Ammon's horn (tissue), 1 donor: ENCODE measurements at places on chromosomes 6 and 20.

GRCh38 chr20:49749625-49750024, 35.9 kb upstream of the B4GALT5 start:
- no peak for DNase-seq

DNA sequence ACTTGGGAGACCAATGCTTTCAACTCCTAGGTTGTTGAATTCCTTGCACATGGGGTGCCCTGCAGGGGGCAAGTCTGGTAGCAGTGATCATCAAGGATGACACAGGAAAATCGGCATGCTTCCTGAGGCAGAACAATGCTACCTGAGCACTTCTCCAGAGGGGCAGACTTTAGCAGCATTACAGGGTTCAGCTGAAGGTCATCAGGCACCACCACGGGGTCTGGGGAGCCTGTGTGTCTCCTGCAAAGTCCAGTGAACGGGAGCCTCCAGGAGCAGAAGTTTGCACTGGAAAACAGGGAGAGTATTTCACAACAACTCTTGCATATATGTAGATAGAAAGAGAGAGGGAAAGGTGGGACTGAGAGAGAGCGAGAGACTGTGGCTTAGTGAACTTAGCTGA, 10.2 kb downstream of the VSX1 start:
- no peak for DNase-seq

DNA sequence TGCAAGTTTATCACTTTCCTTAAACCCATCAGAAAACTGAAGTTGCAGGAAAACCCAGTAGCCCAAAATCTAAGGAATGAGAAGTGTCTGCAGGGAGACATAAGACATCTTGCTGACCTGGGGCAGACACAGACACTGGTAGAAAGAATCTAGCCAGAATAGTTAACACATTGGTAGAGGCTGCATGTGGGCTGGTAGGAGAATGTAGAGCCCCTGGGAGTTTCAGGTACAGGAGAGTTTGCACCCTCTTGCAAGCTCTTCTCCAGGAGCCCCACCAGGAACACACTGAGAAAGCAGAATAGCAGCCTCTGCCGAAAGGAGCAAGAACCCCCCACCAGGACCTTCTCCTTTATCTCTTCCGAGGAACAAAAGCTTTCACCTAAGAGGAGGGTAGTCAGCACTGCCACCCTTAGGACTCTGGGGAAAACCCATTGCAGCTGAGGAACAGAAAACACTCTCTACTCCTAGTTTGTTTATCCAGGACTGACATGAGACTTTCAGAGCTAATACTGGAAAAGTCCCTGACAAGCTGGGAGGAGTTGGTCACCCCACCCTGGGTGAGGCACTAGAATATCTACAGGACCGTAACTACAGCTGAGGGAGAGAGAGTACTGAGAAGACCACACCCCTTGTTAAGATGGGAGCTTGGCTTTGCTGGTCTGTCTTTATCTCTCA, 10.5 kb upstream of the OGFRL1 start:
- DNase-seq, result no peak

DNA sequence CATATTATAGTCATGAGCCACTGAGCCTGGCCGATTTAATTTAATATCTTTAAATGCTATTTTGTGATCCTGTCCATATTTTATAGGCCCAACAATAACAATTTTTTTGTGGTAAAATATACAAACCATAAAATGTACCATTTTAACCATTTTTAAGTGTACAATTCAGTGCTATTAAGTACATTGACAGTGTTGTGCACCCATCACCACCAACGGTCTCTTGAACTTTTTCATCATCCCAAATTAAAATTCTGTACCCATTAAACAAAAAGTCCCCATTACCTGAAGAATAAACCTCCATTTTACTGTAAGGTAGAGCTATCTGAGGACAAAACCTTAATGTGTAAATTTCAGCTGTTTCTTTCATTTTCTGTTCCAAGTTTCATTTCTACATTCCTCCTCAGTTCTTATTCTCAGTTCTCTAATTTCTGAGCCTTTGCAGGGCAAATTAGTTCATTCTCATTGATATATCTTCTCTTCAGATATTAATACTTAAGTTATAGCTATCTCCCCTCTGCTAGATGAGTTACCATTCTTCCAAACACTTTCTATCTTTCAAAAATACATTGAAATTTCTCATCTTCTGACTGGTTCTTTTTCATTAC, 10.3 kb downstream of the MTO1 start:
- DNase-seq, result no peak

- DNase-seq, result no peak
Observed at GRCh38 chr6:163201855-163202254, 212.7 kb upstream of the QKI start.

GRCh38 chr6:93196406-93196970, 222.9 kb downstream of the EPHA7 start:
- peak; percentile 16 for DNase-seq

DNA sequence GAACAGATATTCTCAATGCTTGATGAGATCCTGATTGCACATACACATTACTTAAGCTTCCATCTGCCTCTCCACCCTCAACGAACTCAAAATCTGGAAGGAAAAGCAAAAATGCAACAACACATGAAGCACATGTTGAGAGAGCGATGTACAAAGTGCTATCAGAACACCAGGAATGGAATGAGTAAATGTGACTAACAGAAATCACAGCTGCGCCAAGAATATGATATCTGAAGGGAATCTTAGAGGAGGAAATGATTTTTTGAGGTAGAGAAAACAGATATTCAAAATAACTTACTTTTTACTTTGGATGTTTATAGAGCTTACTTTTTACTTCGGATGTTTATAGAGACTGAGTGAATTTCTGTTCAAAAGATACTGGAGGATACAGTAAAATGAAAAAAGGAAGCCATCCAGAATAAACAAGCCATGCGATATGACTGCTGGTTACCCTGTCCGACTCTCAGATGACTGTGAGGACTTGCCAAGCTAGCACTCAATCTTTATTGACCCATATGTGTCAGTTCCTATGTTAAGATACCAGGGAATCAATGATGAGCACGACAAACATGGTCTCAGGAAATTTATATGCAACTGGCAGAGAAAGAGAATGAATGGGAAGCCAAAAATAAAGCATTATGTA, 102.0 kb downstream of the SMLR1 start:
- DNase-seq, result peak; percentile 56

DNA sequence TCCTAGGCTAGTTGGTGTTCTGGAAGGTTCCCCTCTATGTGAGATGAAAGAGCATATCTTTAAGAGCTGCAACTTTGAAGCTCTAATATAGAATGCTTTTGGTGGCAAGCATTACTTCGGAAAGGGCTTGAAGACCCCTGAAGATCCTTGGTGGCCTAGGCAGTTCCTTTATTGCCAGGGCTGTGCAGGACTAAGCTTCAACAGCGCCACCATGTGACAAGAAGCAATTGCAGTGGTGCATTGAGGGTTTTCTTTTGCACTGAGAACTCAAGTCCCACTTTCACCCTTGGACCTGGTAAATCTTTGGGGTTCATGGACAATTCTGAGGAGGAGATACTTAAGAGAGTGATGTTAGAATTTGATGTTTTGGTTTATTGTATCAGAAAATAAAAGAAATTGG, 237.4 kb upstream of the GMDS start:
- DNase-seq, result no peak

GRCh38 chr6:17476511-17476910, 83.1 kb downstream of the CAP2 start:
- DNase-seq, result no peak

- DNase-seq, result no peak
Observed at GRCh38 chr6:169774347-169774746, 22.9 kb downstream of the ERMARD start.

DNA sequence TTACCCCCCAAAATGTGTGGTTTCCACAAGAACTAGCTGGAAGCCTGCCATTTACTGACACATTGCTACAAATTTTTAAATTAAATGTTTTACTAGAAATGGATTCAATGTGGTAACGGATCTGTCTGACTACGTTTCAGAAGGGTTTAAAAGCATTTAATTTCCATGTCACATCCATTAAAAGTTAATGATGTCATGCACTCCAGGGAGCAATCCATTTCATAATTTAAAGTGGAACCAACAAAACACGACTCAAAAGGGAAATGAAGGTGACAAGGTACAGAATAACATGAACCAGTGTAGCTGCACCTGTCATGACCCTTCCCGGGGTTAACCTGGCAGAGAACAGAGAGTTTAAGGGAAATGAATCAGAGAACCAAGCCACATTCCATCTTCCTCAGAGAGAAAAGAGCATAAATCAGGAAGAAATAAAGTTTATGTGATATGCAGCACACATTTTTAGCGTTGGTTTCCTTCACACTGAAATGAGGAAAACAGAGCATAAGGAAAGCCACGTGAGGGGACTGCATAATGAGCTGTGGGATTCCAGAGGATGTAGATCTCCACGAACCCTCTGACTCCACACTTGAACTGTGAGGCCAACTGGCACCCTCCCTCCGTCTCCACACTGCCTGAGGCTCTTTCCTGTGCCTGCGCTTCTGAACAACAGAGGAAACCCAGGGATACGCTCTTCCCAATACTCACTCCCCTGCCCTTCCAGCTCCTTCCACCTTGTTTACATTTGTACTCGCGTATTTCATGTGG, 170.3 kb upstream of the AHI1 start:
- peak; percentile 18 for DNase-seq

GRCh38 chr6:6694825-6695624, 106.5 kb downstream of the LY86 start:
- DNase-seq, result no peak

GRCh38 chr6:156700440-156701057, 76.6 kb upstream of the ARID1B start:
- no peak for DNase-seq

- no peak for DNase-seq
Observed at GRCh38 chr6:57017841-57018240, 28.7 kb upstream of the KIAA1586 start.

DNA sequence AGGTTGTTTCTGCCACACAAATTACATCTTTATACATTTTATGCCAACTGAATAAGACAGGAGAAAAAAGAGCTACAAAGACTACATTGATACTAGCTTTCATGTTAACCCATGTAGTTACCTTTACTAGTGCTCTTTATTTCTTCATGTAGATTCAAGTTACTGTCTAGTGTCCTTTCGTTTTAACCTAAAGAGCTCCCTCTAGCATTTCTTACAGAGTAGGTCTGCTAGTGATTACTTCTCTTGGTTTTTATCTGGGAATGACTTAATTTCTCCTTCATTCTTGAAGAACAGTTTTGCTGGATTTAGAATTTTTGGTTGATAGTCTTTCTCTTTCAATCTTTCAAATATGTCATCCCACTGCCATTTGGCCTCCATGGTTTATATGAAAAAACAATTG, 21.2 kb upstream of the NOP56 start:
- DNase-seq, result no peak

- no peak for DNase-seq
Observed at GRCh38 chr6:43184268-43184985, 2.4 kb downstream of the CUL9 start.

DNA sequence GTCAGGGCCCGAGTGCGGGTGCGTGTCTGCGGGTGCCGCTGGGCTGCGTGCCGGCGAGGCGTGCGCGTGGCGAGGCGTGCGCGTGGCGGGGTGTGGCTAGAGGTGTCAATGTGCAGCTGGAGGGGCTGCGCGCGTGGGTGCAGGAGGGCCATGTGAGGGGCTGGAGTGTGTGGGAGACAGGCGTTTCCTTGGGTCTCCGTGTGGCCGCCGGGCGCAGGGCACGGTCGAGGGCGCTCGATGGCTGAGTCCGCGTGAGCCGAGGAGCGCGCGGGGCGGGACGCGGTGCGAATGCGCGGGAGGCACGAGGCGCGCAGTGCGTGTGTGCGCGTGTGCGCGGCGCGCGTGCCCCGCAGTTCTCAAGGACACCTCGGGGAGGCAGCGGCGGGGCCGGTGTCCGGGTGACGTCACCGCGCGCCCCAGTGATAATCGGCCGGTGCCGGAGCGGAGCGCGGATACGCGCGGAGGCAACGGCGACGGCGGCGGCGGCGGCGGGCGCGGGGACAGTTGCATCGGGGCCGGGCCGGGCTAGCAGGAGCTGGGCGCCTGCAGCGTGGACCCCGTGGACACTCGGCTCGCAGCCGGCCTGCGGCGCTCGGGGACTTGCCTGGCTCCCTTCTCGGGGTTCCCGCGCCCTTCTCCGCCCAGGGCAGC, 38.7 kb downstream of the YTHDF1 start:
- peak; percentile 67 for DNase-seq

GRCh38 chr6:28212510-28213212, 12.4 kb upstream of the ZSCAN9 start:
- peak; percentile 18 for DNase-seq

GRCh38 chr20:36384022-36384619, 78.0 kb downstream of the DLGAP4 start:
- DNase-seq, result no peak

- DNase-seq, result no peak
Observed at GRCh38 chr20:51797357-51798025, 4.8 kb downstream of the SALL4 start.

GRCh38 chr6:93468291-93468690, 48.9 kb upstream of the EPHA7 start:
- DNase-seq, result peak; percentile 3

DNA sequence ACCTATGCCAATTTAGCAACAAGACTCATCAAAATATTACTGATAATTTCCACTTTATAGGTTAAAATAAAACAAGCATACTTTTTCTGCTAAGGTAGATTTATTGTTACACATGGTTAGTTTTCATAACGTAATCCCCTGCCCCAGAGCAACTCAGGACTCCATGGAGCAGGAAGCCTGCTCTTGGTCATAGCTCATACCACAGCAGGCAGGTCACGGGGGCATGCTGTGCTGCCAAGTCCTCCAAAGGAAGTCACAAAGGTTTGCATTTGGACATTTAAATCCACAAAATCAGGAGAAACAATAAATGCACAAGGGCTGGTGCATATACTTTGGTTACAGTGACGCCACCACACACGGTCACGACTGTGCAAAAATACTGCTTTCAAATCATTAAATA, 12.5 kb downstream of the GZF1 start:
- DNase-seq, result no peak

- DNase-seq, result no peak
Observed at GRCh38 chr20:58843128-58843556, 7.6 kb downstream of the GNAS-AS1 start.

DNA sequence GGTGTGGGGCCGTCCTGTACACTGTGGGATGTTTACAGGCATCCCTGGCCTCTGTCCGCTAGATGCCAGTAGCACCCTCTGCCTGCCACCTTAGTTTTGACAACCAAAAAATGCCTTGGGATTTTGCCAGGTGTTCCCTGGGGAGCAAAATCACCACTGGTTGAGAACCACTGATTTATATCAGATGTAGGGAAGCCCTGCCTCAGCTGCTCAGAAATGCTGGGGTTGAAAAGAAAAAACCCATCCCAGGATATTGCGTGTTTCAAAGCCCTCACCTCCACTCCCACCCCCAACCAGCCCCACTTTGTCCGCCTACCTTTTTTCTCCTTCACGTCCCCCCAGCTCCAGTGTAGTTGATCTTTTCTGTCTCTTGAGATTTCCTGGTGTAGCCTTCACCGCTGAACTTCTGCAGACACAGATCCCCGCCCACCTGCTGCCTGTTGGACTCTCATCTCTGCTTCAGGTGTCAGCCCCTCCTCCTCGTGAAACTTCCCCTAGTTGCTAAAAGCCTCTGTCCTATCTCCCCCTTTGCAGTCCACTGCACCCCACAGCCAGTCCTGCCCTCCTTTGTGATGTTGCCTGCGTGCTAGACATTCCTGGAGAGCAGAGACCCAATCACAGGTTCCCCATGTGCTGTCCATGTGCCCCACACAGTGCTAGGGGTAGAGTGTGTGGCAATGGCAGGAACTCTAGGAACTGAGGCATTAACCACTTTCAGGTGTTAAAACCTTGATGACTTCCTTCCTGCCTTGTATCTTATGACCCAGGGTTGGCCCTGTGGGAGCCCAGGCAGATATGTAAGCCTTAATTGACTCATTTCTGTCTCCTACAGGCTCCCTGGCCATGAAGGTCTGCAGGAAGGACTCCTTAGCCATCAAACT, 98.9 kb downstream of the TBC1D7 start:
- DNase-seq, result no peak

- no peak for DNase-seq
Observed at GRCh38 chr6:40394381-40394780, 192.8 kb downstream of the LRFN2 start.
